ENCODE measurements at places on chromosomes 5 and 9.

- no peak for DNase-seq
These were observed 284.5 kb downstream of the MAT2B start for GRCh38 chr5:163789870-163790269.

GRCh38 chr9:70479880-70480291 lies 65.4 kb upstream of the KLF9 start:
- DNase-seq = no peak

GRCh38 chr5:65034813-65035209 lies 266.1 kb downstream of the CWC27 start:
- DNase-seq = no peak

- no peak for DNase-seq
These were observed 338 bp downstream of the ABHD17B start for GRCh38 chr9:71910650-71911060.

DNA sequence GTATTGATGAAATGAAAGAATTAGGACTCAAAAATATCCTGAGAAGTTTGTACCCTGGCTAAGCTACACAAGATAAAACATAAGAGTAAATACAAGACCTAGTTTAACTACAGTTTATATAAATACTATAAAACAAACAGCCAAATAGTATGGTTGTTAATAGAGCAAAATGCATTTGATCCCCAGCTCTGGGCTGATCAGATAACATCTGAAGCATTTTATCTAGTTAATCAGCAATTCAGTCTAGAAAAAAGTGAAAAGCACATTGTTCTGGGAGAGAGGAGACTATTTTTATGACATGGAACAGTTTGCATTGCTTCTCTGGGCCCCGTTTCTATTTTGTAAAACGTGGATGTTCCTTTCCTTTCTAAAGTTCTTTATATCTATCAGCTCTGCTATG lies 139.6 kb upstream of the RORB start:
- no peak for DNase-seq

GRCh38 chr5:1055896-1056610 lies 47.5 kb downstream of the NKD2 start:
- no peak for DNase-seq

DNA sequence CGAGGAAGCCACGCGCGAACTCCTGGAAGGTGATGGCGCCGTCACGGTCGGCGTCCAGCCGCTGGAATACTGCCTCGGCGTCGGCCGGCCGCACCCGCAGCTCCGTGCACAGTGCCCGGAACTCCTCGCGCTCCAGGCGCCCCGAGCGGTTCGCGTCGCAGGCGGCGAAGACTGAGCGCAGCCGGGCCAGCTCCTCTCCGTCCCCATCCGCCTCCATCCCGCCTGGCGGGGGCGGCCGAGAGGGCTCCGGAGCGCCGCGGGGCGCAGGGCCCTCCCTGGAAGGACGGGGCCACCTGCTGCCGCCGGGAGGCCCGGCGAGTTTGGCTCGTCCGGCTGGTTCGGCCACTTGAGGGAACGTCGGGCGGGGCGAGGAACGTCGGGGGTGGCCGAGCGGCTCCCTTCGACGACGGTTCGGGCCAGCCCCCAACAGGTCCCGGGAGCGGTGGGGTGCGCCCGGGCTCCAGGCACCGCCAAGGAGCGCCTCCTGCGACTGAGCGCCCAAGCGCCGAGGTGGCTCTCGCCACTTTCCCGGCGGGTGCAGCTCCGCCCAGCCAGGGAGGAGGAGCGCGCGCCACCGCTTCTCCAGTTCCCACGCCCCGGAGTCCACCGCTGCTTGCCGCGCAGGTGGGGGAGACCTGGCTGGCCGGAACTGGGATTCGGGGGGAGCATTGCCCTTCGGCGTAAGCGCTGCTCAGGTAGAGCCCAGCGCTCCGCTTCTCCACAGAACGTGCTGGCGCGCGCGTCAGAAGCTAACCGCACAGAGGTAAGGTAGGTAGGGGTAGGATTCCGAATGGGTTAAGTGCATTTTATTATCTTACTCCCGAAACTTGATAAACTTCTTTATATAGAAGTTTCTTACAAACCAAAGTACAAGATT lies at the start of gene RASEF:
Gene RASEF (minus strand): TSS at position 492 of the 877 bp plus-strand sequence. CDS start 275 bp downstream, at position 217.
- DNase-seq = no peak

GRCh38 chr5:137462265-137462590 lies 36.9 kb downstream of the SPOCK1 start:
- no peak for DNase-seq

DNA sequence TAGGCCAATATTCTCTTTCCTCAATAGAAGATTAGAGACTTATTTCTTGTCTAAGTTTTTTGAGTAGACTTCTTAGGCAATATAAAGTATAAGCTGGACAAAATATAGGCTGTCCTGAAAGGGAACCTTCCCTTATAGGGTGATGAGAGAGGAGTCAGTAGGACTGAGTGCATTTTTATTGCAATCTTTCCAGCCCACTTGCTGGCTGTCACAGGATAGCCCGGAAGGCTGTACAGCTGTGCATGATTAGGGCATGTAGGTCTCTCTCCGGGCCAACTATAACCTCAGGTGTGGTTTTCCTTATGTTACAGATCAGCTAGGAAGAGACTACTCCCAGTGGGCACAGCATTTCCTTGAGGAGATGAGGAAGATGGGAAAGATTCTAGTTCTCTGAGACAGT lies 159.8 kb upstream of the MEF2C start:
- DNase-seq = no peak

GRCh38 chr9:137251490-137252268 lies 593 bp downstream of the STPG3 start:
- no peak for DNase-seq

GRCh38 chr5:171336521-171337209 lies 27.6 kb downstream of the TLX3 start:
- DNase-seq = no peak

DNA sequence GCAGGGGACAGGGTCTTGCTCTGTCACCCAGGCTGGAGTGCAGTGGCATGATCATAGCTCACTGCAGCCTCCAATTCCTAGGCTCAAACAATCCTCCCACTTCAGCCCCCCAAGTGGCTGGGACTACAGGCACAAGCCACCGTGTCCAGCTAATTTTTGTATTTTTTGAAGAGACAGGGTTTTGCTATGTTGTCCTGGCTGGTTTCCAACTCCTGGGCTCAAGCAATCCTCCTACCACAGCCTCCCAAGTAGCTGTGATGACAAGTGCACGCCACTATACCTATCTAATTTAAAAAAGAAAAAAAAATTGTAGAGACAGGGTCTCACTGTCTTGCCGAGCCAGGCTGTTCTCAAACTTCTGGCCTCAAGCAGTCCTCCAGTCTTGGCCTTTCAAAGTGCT lies 31.6 kb upstream of the LECT2 start:
- DNase-seq = no peak

DNA sequence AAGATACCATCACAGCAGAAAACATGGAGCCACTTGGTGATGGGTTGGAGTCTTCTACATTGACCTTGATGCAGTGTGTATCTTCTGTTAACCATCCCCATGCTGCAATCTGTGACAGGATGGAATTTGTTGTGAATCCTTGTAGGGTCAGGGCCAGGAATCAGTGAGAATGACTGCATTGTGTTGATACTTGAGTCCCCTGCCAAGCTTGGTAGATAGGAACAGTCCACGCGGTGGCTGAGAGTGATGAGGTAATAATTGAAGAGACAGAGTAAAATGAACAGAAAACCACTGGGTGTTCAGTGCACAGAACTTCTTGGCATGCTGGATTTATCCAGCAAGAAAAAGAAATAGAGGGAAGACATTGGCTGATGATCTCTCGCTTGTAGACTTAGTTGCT lies 217.5 kb downstream of the MAN2A1 start:
- no peak for DNase-seq

DNA sequence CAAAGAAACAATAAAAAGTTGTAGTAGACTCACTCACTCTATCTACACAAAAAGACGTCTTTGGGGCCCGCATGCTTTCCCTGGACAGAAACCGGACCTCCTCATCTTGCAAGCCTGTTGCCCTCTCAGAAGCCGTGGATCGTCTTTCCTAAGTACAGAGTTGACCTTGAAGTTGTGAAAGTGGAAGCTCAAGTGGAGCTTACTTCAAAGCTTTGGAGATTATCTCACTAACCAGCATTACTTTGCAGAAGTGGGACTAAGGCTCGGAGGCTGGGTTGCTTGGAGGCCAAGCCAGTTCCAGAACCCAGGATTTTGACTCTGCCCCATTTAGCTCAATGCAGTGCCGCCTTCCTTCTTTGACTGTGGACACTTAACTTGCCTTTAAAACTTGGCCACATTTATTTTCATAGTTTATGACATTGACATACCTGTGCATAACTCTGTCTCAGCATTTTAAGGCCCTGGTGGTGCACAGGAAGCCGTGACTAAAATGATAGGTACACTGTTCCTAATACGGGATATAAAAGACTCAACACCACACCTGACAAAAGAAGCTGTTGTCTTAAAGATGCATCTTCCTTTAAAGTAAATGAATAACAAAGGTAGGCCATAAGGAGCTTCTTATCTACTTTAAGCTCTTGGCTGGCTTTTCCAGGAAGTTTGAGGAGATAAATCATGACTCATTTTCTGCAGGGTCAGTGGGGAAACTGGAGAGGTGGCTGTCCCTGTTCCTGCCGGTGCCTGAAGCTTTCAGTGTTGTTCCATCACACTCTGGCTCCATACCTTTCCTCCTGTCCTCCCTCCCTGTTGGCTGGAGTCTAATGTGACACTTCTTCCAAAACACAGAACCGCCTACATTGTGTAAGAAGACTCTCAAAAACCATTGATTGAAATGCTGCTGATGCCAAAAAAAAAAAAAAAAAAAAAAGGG lies 10.7 kb downstream of the SLC25A25 start:
- no peak for DNase-seq

DNA sequence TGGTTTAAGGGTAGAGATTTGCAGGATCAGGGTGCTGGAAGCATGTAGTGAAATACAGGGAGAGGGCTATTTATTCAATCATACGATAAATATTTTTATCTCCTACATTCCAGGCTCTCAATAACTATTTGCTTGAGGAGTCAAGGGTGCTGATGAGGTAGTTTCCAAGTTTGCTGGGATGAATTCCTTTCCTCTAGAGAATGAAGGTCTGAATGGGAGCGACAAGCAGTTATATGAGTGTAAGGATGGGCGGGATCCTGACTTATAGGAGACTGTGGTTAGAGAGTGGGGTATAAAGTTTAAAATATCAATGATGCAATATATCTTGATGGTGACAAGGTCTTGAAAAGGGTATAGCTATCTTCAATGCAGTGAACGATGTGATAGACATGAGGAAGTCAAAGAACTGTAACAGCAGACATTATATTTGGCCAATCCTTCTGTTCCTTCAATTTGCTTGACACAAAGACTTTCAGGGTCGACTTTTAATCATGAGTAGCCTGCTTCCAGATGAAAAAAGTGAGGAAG lies 201.1 kb upstream of the HAPLN1 start:
- no peak for DNase-seq

DNA sequence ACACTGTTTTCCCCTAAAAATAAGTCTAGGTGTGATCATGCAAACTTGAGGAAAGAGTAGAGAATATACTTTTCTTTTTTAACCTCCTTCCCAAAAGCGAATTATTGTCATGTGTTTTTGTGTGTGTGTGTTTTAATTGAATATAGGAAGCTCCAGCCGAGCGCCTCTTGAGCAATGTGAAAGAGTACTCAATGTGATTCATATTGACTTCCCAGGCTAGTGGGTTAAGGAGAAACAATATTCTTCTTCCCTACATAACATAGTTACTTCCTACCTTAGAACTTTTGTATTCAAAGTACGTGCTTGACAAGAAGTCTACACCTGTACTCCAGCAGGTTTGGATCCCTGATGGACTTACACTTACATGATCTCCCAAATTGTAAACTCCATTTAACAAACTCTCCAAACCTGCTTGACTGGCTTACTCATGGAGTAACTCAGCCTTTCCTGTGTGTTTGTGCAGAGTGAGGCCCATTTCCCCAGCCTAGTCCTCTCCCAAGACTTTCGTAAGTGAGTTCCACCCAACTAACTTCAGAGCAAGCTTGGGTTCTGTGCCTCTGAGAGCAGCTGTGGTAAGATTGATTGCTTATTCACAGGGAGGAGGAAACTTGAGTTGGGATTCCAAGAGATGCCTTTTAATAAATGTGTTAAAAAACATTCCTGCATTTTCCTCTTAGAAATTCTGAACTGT lies 9.3 kb downstream of the SLC28A3 start:
- no peak for DNase-seq

DNA sequence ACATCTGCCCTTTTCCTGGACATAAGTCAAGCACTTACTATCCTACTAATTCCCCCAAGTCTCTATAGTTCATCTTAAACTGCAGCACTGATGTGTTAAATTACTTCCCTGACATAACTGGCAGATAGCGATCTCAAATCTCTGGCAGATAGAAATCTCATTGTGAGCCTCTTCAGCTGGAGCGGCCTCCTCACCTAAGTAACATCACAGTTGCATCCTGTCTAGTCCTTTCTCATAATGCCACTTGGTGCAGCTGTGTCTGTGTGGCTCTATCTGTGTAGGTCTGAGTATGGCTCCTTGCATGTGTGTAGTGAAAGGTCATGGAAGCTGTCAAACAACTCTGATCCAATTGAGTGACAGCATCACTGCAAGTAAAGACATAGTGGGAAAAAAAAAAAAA lies 53.6 kb upstream of the FST start:
- DNase-seq = no peak

DNA sequence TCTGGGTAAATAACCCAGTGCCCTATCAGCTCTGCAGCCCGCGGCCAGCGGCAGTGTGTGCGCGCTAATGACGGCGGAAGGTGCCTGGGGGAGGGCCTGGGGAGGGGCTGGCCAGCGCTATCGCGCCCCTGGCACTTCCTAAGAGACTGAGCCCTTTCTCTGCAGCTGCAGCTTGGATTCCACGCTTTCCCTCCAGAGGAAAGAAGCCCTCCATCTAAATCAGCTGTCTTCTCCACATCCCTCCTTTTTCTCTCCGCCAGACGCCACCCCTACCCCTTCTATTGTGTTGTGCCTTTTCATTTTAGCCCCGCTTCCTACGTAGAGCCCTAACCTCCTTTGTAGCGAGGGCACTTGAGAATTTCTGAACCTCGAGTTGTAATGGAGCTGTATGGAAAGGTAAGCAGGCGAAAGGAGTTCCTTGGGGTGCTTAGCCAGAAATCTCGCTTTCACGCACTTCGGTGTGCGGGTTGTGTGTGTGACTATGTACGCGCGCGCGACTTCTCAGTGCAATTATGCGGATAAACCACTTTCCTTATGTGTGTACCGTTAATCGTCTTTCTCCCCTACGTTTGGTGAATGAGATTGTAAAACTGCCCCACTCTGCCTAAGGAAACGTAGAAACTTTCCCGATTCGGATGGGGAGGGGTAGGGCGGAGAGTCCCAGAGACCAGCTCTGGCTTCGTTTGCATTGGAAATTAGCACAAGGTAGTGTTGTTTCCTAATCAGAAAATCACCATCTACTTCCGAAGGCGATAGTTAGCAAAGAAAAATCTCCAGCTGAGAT lies 664 bp upstream of the RAB3C start:
- DNase-seq = no peak

Measured in central memory CD4-positive, alpha-beta T cell (primary cell).